ENCODE measurements at places on chromosomes 1 and 21.
A peak's percentile ranks its signal among the peaks of the same experiment; 100 is the strongest.

- DNase-seq = no peak
These were observed 94.2 kb downstream of the ARHGEF10L start for GRCh38 chr1:17633654-17634053.

GRCh38 chr21:46124083-46124925 lies 26.4 kb downstream of the COL6A2 start:
- DNase-seq = no peak

GRCh38 chr1:8154621-8155052 lies 128.5 kb upstream of the ERRFI1 start:
- DNase-seq = no peak

GRCh38 chr1:109356915-109357314 lies 40.8 kb downstream of the SORT1 start:
- no peak for DNase-seq

DNA sequence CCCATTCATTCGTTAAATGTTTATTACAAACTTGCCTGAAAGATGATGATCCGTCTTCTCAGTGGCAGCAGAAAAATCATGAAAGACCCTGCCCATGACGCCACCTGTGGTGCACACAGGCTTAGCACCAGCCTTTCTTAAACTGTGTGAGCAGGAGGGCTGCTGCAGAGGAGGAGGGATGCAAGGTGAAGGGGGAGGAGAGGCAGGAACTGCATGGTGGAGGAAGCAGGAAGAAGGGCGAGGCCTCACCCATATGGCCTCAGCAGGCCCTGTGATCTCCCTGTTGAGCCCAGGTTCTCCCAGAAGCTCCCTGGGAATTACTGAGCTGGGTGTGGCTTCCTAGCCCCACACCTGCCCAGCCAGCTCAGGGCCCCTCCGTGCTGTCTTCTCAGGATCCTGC lies 25.0 kb upstream of the RD3 start:
- DNase-seq = no peak

GRCh38 chr1:55181666-55182065 lies 33.5 kb downstream of the USP24 start:
- DNase-seq = no peak

GRCh38 chr1:24752305-24752704 lies 7.1 kb downstream of the CLIC4 start:
- DNase-seq = no peak

DNA sequence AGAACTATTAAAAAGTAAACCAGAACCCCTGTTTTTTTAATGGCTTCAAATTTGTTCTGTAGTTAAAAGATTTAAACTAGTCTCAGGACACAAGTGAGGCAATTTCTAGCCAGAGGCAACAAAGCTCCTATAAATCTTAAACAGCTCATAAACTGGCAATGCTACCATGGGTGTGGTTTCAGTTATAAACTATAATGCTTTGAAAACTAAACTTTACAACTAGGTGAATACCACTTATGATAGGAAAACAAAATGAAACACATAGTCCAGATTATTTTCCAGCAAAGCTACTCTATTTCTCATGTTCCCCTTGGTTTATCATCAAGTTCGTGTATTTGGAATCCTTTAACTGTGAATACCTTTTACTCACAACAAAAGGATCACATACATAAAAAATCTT lies 282.5 kb downstream of the VAV3 start:
- DNase-seq = no peak

- DNase-seq = no peak
These were observed 195.7 kb downstream of the GPATCH2 start for GRCh38 chr1:217435204-217435603.

GRCh38 chr1:145750426-145750825 lies 31.1 kb downstream of the CD160 start:
- DNase-seq = no peak

DNA sequence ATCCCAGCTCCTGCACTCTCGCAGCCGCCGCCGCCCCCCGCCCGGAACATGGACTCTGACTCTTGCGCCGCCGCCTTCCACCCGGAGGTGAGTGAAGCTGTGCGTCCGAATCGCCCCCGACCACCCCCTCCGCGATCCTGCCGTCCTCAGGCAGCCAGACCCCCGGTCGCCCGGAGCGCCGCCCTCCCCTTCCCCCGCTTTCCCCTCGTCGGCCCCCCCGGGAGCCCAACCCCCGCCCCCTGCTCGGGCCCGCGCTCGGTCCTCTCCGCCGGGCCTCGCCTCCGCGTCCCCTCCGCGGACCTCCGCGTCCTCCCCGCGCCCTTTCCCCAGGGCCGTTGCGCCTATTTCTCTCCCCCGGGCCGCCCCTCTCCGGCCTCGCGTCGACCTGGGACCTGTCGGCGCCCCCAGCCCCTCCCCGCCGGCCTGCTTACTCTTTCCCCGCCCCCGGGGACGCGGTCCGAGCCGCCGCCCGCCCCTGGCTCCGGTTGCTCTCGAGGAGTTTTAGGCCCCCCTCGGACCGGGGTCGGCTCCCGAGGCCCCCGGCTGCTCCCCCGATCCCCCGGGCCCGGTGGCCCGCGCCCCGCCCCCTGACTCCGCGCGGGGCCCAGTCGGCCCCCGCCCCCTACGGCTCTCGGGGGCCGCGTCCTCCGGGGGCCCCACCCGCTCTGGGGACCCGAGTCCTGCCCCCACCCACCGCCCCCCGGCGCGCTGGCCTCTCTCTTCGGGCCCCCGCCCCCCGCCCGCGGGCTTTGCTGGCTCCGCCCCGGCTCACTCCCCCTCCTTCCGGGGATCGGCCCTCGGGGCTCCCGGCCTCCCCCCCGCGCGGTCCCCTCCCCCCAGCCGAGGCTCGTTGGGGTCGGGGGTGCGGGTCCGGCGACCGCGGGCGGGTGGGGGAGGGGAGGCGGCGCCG lies 743 bp downstream of the PHF13 start:
- peak; percentile 71 for DNase-seq

DNA sequence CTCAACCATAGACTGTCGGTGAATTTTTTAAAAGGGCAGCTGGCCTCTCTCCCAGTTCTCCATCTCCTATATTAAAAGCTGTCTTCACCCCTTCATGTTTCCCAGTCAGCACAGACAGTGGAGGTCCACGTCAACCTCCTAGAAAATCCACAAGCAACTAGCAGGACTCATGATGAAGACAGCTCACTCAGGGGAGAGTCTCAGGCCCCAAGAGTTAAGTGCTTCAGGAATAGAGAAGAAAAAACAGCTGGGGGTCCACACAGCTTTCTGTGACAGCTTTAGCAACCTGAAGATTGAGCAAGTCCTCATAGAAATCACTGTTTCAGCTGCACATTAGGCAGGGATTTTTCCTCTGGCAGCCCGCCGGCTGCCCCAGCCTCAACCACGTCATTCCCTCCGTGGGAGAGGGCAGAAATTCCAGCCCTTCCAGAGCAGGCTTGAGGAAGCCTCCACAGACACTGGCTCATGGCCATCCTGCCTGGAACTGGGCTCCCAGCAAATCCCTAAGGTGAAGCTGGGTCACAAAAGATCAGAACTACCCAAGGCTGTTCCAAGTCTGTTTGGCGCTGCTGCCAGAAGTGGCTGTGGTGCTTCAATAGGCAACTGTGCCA lies 15.2 kb downstream of the GPR161 start:
- DNase-seq = no peak
